Ammon's horn (tissue), 1 donor: ENCODE measurements at places on chromosomes 7 and 10.
A peak's percentile ranks its signal among the peaks of the same experiment; 100 is the strongest.

DNA sequence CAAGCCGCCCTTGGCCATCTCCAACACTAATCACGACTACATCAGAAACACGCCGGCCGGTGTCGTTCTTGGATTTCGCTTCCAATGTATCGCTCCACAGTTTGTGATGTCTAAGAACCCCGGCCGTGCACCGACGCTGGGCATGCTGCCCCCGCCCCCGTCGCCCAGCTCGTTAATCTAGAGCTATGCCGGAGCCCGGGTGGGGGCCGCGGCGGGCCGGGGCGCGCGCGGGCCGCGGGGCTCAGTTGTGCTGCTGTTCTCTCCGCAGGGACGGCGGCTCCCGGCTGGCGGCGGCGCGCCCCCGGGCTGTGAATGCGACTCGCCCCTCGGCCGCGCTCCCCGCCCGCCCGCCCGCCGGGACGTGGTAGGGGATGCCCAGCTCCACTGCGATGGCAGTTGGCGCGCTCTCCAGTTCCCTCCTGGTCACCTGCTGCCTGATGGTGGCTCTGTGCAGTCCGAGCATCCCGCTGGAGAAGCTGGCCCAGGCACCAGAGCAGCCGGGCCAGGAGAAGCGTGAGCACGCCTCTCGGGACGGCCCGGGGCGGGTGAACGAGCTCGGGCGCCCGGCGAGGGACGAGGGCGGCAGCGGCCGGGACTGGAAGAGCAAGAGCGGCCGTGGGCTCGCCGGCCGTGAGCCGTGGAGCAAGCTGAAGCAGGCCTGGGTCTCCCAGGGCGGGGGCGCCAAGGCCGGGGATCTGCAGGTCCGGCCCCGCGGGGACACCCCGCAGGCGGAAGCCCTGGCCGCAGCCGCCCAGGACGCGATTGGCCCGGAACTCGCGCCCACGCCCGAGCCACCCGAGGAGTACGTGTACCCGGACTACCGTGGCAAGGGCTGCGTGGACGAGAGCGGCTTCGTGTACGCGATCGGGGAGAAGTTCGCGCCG, 1.9 kb downstream of the VWC2 start:
- DNase-seq: no peak

GRCh38 chr7:100875356-100875751, 451 bp downstream of the SRRT start:
- DNase-seq: no peak

DNA sequence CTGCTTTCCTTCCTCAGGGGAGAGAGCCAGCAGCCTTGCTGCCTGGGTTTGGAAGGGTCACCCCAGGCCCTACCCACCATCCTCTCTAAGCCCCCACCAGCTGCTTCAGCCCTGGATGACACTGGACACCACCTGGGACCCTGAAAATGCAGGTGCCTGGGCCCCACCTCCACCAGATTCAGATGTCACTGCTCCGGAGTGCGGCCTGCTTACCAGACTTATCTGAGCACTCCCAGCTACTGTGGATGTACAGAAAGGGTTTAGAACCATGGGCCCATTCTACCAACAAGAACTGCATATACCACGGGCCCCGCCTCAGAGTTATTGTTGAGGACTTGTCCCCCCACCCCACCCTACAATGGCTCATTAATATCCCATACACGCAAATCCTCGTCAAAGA, 172.3 kb downstream of the PTPRN2 start:
- no peak for DNase-seq

DNA sequence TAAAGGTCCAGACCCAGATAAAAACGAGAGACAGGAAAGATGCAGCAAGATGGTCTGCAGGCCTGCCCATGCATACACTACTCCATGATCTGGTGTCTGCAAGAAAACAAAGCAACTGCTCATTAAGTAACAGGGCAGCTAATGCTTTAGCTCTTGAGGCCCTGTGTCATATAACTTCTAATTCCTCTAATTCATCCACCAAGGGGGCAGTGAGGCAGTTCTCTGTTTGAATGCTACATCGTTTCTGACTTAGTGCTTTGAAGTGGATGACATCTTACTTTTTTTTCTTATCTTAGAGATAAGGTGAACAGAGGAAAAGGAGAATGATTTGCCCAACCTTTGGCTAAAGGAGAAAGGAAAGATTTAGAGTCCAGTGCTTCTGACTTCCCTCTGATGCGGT, 619.7 kb downstream of the AUTS2 start:
- DNase-seq: no peak

GRCh38 chr10:103751667-103752290, 103.6 kb downstream of the SH3PXD2A start:
- no peak for DNase-seq

- DNase-seq: no peak
Observed at GRCh38 chr10:101189461-101190401, 39.5 kb downstream of the LBX1 start.

GRCh38 chr7:85021101-85021704, 165.7 kb downstream of the SEMA3D start:
- no peak for DNase-seq

- DNase-seq: no peak
Observed at GRCh38 chr7:150648353-150649079, 16.3 kb upstream of the GIMAP6 start.

GRCh38 chr7:41916450-41916927, 213.6 kb upstream of the INHBA start:
- DNase-seq: no peak

DNA sequence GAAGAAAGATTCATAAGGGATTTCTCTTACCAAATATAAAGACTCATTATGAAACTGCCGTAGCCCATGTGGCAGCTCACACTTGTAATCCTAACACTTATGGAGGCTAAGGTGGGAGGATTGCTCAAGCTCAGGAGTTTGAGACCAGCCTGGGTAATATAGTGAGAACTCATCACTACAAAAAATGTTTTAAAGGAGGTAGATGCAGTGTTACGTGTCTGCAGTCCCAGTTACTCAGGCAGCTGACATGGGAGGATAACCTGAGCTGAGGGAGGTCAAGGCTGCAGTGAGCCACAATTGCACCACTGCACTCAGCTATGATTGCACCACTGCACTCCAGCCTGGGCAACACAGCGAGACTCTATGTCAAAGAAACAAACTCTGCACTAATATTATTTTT, 18.1 kb upstream of the DNA2 start:
- no peak for DNase-seq

GRCh38 chr10:123149568-123150270, 1.8 kb downstream of the HMX2 start:
- DNase-seq: no peak

GRCh38 chr10:131000743-131001142, 310.8 kb downstream of the TCERG1L start:
- DNase-seq: peak; percentile 52

- no peak for DNase-seq
Observed at GRCh38 chr10:15296701-15297100, 74.4 kb downstream of the FAM171A1 start.

GRCh38 chr7:127392182-127392565, 334 bp downstream of the ZNF800 start:
- peak; percentile 49 for DNase-seq

- DNase-seq: no peak
Observed at GRCh38 chr10:101777619-101778145, 1.8 kb upstream of the FGF8 start.

- peak; percentile 49 for DNase-seq
Observed at GRCh38 chr10:101354328-101355071, 535 bp downstream of the BTRC start.

- no peak for DNase-seq
Observed at GRCh38 chr10:130727766-130728490, 583.6 kb downstream of the TCERG1L start.

DNA sequence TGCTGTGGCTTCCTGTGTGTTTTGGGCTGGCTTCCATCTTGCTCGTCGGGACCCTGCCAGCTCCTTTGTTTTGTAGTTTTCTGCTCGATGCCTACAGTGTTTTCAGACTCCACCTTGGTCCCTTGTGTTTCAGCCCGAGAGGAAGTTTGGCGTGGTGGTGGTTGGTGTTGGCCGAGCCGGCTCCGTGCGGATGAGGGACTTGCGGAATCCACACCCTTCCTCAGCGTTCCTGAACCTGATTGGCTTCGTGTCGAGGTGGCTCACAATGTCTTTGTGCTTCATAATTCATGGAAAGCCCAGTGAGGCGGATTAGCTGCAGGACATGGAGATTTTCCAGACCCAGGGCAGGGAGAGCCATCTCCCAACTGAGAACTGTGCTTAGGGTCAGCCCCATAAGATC, 29.3 kb downstream of the BLVRA start:
- no peak for DNase-seq

GRCh38 chr10:4127518-4128315, 342.7 kb upstream of the KLF6 start:
- peak; percentile 18 for DNase-seq

DNA sequence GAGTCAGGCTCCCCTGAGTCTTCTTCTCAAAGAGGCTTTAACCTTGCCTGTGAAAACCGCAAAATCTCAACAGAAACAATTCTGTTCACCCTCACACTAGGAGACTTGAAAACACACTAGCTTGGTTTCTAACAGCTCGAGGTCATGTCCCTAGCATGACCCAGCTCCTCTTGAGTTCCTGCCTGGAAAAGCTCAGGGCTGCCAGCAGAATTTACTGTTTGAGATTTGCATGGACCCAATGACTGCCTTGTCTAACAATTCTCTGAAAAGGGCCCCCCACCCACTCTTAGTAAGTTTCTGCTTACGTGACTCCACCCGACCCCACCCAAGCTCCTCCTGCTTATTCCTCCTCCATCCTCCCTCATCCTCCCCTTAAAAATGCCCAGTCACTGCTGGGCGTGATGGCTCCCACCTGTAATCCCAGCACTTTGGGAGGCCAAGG, 85.1 kb upstream of the KMT2C start:
- DNase-seq: no peak
